ENCODE measurements at places on chromosomes 4 and X.

- no peak for DNase-seq
Observed at GRCh38 chr4:140448162-140448561, 20.7 kb upstream of the CLGN start.

DNA sequence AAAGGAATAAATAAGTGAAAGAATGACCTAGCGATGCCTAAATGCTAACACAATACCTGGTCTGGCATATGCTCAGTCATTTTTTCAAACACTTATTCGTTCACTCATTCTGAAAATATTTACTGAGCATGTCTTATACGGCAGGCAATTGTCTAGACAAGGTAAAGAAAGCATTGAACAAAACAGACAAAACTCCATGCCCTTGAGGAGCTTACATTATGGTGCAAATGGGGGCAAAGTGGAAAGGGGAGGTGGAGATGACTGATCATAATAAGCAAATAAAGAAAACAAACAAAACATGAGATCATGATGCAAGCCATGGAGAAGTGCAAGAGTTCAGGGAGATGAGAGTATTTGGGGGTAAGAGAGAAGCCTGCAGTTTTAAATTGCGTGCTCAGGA, 334.6 kb upstream of the PPARGC1A start:
- no peak for DNase-seq

DNA sequence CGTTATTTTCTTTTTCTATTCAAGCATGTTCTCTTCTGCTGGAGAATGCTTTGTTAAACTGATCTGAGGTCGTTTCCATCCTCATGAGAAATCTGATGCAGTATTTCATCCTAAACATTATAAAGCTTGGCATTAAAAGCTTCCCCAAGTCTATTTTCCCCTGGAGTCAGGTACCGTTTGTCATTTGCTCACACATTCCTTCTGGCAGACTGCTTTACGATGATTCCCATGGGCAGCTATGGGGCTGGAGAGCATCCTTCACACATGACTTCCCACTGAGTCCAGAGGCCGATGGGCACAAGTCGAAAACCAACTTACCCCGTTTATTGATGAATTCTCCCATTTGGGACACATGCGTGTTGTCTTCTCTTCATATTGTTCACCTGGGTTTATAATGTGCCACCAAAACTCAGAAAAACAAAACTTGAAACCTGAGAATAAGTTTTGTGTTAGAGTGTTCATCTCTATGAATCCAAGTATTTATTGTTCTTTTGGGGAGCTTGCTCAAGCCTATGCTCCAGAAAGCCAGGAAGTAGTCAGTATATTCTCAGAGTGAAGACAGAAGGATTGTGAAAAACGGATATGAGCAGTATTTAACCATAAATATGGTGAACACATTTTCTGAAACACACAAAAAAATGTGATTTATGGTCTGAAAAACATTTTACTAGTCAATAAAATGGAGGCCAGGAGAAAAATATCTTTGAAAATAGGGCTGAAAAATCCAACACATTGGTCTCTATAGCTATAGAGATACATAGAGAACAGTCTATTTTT, 298.8 kb upstream of the NOCT start:
- DNase-seq, result no peak

- no peak for DNase-seq
Observed at GRCh38 chrX:153853902-153854267, 23.5 kb upstream of the PDZD4 start.

DNA sequence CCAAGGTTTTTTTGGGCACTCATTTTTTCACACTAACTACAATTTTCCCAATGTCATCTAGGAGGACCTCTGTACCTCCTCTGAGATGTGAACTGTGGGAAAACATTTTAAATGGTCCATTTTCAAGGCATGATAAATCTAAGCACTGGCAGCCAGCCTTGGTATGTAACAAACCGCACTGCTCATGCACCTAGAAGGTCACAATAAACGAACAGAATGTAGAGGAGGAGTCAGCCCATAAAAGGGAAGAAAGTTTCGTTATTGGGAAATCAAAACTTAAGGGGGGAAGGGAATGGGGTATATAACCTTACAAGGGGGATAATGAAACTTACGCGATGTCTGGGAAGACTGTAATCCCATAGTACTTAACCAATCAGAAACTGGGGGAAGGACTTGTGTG, 16.4 kb downstream of the COX18 start:
- no peak for DNase-seq

- DNase-seq, result no peak
Observed at GRCh38 chr4:186688150-186688943, 35.3 kb downstream of the FAT1 start.

GRCh38 chr4:147981305-147981704, 249.4 kb downstream of the ARHGAP10 start:
- no peak for DNase-seq

- DNase-seq, result no peak
Observed at GRCh38 chr4:89420507-89420906, 112.9 kb upstream of the GPRIN3 start.

DNA sequence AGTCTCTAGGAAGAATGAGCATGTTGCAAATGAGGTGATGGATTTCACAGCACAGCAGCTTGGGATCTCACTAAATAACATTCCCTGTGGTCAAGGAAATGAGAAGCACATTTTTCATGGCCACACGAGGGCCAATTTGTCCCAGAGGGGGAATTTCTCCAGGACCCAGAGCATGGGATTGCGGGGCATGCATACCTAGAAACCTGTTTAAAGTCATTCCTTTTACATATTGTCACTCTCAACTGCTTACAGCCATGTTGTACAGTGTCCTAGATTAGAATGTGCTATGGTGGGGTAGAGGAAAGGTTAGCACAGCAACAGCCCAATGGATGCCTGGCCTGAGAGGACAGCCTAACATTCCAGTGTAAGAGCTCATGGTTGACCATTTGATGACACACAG, 37.4 kb upstream of the NLGN4X start:
- DNase-seq, result no peak
